Cortex of kidney (tissue), 1 donor: ENCODE measurements at places on chromosomes 3 and 15.

GRCh38 chr3:77079988-77080610 lies 40.2 kb downstream of the ROBO2 start:
- no peak for DNase-seq

DNA sequence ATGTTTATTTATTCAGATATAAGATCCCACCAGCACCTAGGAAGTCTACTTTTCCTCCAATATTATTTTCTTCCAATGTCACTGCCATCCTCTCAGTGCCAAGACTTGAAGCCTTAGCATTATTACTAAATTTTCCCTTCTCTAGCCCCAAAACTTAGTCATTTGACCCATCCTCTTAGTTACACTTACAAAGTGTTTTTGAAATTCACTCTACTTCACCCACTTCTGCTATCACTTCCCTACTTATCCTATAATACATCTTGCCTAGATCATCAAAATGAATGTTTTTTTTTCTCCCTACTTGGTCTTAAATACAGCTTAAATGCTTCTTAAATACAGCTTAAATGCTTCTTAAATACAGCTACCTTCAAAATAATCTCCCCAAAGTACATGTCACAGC lies 376.6 kb downstream of the RSL24D1 start:
- DNase-seq, result no peak

DNA sequence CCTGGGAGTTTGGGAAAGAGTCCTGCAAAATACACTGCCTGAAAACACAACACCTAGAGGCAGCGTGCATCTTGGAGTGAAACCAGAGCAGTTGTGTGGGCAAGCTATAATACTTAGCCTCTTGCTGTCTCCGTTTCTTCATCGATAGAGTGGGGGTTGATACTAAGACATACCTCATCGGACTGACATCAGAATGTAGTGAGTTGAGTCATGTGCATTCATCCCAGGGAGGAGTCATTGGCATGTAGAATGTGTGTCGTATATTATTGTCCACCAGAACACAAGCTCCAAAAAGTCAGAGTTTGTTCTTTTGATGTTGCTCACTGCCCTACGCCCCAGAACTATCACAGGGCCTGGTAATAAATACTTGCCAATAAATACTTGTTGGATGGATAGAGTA lies 4.3 kb downstream of the SNTN start:
- no peak for DNase-seq

DNA sequence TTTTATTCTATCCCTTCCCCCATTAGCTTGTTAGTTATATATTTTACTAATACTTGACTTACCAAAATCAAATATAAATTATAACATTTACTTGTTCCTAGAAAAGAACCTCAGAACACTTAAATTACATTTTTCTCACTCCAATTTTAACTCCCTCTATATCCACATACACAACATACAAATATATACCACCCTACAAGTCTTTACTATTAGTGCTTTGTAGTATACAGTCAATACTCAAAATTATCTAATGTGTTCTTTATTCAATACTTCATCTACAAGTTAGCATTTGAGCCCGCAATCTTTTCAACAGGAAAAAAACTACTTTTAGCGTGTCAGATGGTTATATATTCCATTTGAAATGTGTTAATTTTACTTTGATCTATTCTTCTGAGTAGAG lies 100.3 kb downstream of the ADAM10 start:
- DNase-seq, result no peak

GRCh38 chr3:111566844-111567243 lies 24.8 kb downstream of the CD96 start:
- no peak for DNase-seq

DNA sequence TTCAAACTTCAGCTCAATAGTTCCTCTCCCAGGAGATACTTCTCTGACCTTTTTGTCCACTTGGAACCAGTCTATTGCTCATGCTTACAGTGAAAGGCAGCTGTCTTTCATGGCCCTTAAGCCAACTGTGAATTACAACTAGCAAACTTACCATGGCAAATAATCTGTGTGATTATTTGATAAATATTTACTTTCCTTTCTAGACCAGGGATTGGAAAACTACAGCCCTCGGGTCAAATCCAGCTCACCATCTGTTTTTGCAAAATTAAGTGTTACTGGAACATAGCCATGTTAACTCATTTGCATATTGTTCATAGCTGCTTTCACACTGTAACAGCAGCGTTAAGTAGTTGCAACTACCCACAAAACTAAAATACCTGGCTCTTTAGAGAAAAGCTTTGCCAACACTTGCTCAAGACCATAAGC lies 289.1 kb upstream of the MCTP2 start:
- no peak for DNase-seq

- no peak for DNase-seq
These were observed 156.6 kb downstream of the MCTP2 start for GRCh38 chr15:94387849-94388441.

GRCh38 chr3:196868297-196868661 lies 559 bp downstream of the SENP5 start:
- no peak for DNase-seq
